ENCODE measurements at places on chromosomes 2 and 18. TPM values are rescaled to one million over a fixed set of nuclear protein-coding genes. Genes with fewer than 3 reads are reported as not detected.

The GDF7 gene
- 17.2 TPM for total RNA-seq

The CBLN2 gene
- not detected for total RNA-seq

The IL36A gene
- not detected for total RNA-seq

The LHCGR gene
- not detected for total RNA-seq

The DSG4 gene
- total RNA-seq: not detected

The HJURP gene
- 9.5 TPM for total RNA-seq

All from dermis microvascular lymphatic vessel endothelial cell (primary cell).